Uterus (tissue), 4 donors: ENCODE measurements at places on chromosomes 1 and 21. TPM values are rescaled to one million over a fixed set of nuclear protein-coding genes. Genes with fewer than 3 reads are reported as not detected.
A peak's percentile ranks its signal among the peaks of the same experiment; 100 is the strongest.

The C1orf141 gene
- total RNA-seq, result not detected

The LY9 gene
- total RNA-seq, result not detected

The AADACL4 gene
- 0.14 TPM for total RNA-seq

The C1orf159 gene
- total RNA-seq, result 4.9 TPM

DNA sequence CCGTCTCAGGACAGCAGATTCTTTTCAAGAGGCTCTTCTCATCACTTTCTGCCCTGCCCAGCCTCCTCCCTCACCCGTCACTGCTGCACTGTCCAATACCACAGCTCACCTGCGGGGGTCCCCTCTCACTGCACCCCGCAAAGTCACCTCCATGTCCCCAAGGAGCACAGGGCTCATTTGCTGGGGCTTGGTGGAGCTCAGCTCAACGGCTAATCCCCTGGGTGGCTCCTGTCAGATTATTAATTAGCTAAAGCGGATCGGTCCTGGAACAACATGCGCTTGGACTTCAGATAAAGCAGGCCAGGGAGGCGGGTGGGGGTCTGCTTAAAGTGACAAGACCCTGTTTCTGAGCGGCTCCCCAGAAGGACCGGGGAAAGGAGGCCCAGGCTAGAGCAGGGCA is 43.1 kb downstream of the CASZ1 start:
- DNase-seq, result no peak
- H3K4me3 ChIP-seq, result no peak overlapping the region
- no peak overlapping the region for H3K27ac ChIP-seq
- no peaks in the 10 kb centered on the region for H3K4me1 ChIP-seq
- H3K27me3 ChIP-seq, result no peaks in the 10 kb centered on the region
- H3K36me3 ChIP-seq, result no peaks in the 10 kb centered on the region

DNA sequence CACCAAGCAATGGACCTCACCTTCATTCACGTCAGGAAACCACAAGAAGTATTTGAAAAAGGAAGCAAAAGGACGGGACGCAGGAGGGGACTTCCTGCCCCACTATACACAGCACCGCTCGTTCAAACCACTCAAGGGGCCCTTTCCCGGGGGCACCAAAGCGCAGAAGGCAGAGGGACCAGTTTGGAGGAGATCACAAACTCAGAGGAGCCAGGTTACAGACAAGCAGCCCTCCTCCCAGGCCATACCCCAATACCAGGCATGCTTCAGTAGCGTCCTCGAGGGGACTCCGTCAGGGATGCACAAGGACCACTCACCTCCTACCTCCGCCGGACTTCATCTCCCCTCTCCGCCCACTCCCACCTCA is 685 bp downstream of the CRTC2 start:
- no peaks in the 10 kb centered on the region for H3K27me3 ChIP-seq
- H3K27ac ChIP-seq, result peak overlapping the region; percentile 86
- no peak for DNase-seq
- no peaks in the 10 kb centered on the region for H3K36me3 ChIP-seq
- peak overlapping the region; percentile 94 for H3K4me3 ChIP-seq

DNA sequence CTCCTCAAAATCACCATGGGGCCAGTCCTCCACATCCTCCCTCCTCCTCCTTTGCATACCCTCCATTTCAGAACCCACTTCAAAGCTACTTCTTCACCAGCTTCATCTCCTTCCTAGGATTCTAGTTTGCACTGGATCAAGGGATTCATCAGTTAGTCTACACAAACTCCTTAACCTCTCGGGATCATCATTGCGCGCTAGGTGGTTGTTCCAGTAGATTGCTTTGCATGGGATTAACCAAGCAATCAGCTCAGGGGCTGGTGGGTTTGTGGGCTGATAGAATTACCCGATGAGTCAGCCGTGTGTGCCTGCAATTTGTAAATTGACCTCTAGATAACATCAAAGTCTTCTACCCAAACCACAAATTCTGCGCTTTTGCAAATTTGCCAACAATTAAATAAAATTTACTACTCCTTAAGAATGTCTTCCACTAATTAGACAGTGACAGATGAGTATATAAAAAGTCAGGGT is 7.7 kb downstream of the KANK4 start:
- no peak overlapping the region for H3K27ac ChIP-seq
- H3K27me3 ChIP-seq, result no peaks in the 10 kb centered on the region
- no peaks in the 10 kb centered on the region for H3K4me1 ChIP-seq
- no peaks in the 10 kb centered on the region for H3K36me3 ChIP-seq

GRCh38 chr1:39174390-39175081 is 30.0 kb upstream of the MACF1 start:
- H3K27me3 ChIP-seq, result no peaks in the 10 kb centered on the region
- peaks cover 28% of the 10 kb centered on the region for H3K4me1 ChIP-seq
- H3K36me3 ChIP-seq, result no peaks in the 10 kb centered on the region
- DNase-seq, result no peak
- H3K4me3 ChIP-seq, result no peak overlapping the region

- H3K27ac ChIP-seq, result peak overlapping the region; percentile 83
- peak; percentile 87 for DNase-seq
- peak overlapping the region; percentile 34 for H3K4me3 ChIP-seq
- H3K27me3 ChIP-seq, result no peaks in the 10 kb centered on the region
Observed at GRCh38 chr1:54335755-54336108, 70.5 kb downstream of the SSBP3 start.

GRCh38 chr1:37741662-37742061 is 23.3 kb downstream of the EPHA10 start:
- no peaks in the 10 kb centered on the region for H3K36me3 ChIP-seq
- no peak for DNase-seq
- H3K27me3 ChIP-seq, result peaks cover 3% of the 10 kb centered on the region
- no peaks in the 10 kb centered on the region for H3K4me1 ChIP-seq
- H3K4me3 ChIP-seq, result no peak overlapping the region

DNA sequence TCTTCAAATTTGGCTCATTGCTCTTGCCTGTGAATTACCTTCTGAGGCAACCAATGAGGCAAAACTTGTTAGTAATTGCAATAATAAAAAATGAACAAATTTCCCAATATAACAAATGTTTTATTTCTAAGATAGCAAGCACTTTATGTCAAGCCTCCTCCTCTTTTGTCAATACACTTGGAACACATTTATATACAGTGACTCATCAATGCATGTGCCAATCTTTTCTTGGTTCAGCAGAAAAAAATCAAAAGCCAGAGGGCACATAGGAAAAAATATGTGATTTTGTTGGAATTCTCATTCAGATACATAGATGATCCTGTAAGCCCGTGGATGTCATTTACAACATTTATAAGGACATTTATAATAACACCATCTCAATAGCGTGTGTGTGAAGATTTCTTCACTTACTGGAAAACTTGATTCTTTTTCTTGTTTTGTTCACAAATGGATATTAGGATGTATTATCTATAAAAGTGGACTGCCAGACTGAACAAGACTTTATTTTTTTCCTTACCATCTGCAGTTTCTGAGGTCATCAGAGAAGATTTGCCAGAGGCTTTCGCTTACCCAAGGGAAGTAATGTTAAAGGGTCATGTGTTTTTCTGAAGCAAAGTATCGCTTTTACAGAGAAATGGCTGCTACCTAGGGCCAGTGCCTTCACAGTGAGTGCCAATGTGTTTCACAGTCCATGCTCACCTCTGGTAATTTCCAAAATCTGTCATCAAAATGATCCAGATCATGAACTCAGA is 645.7 kb upstream of the PTBP2 start:
- no peaks in the 10 kb centered on the region for H3K36me3 ChIP-seq
- no peak for DNase-seq
- no peaks in the 10 kb centered on the region for H3K27me3 ChIP-seq
- H3K27ac ChIP-seq, result no peak overlapping the region
- H3K4me1 ChIP-seq, result no peaks in the 10 kb centered on the region

GRCh38 chr1:204162494-204163074 is 3.6 kb downstream of the REN start:
- H3K27me3 ChIP-seq, result no peaks in the 10 kb centered on the region
- no peaks in the 10 kb centered on the region for H3K4me1 ChIP-seq
- DNase-seq, result peak; percentile 84
- H3K4me3 ChIP-seq, result no peak overlapping the region
